ENCODE measurements at places on chromosomes 7 and 10.

DNA sequence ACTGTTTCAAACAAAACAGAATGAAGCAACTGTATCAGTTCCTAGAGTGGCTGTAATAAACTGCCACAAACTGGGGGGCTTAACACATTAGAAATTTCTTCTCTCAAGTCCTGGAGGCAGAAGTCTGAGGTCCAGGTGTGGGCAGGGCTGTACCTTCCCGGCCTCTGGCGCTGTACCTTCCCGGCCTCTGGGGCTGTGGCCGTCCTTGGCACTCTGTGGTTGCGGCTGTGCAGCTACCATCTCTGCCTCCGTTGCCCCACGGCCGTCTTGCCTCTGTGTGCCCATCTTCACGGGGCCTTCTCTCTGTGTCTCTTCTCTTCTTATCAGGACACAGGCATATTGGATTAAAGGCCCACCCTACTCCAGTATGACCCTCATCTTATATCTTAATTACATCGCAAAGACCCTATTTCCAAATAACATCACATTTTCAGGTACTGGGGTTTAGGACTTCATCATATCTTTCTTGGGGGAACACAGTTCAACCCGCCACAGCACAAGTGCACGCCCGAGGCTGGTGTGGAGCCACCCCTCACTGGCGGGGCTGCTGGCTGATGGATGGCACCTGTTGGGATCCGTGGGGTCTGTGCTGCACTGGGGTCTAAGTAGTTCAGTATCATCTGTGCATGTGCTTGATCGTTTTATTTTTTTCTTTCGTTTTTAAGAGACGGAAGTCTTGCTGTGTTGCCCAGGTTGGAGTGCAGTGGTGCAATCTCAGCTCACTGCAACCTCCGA, 123.2 kb downstream of the ACTR3B start:
- DNase-seq, result no peak

DNA sequence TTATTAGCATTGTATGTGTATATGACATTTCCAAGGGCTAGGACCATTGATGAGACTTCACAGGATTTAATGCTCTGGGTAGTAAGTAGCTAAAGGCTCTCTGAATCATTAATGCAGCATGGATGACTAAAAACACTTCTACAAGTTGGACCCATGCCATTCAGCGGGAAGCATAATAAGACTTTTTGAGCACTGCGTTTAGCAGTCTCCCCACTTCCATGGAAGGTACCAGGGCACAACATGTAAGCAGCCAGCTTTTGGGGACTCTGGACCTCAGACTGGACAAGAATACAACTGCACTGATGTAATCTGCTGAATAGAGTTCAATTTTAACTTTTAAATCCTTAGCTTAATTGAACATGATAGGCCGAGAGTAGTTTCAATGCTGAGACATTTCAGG, 191.7 kb upstream of the IMMP2L start:
- DNase-seq, result no peak

GRCh38 chr7:5517057-5517456, 93.4 kb upstream of the TNRC18 start:
- no peak for DNase-seq

- no peak for DNase-seq
These were observed 64.9 kb upstream of the NKX6-2 start for GRCh38 chr10:132850896-132851295.

Data from stimulated activated CD8-positive, alpha-beta memory T cell treated with anti-CD3 and anti-CD28 coated beads, Interleukin-2, amount 100 ng/mL, for 48 hours (primary cell).